ENCODE measurements at places on chromosomes 7 and 10. TPM values are rescaled to one million over a fixed set of nuclear protein-coding genes. Genes with fewer than 3 reads are reported as not detected.

DNA sequence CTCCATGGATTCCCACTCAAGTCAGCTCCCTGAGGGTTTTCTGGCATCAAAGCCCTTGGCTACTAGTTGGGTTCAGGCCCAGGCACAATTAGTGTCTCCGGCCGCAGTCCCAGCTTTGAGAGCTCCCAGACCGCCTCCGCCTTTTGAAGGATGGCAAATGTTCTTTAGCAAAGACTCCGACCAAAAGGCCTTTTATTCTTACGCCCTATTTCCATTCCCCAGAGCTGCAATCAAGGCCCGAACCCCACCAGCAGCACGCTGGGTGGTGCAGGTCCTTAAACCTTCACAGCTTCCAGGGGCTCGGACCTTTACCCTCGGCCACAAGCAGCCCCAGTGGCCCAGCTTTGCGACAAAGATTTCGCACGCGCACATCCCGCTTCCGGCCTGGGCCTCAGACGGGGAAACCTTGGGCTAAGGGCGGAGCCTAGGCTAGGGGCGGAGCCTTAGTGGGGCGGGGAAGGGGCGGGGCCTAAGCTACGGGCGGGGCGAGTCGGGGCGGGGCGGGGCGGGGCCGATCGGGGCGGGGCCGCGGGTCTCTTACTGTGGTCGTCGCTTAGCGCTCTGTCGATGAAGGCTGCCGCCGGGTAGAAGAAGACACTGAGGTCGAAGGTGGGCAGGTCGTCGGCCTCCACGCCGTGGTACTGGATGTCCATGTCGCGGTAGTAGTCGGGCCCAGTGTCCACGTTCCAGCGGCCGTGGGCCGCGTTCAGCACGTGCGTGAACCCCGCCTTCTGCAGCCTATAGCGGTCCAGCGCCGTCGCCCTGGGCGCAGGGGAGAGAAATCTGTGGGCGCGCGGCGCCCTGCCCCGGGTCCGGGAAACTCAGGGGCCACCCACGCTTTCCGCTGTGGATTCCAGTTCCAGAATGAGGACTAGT is 68.0 kb upstream of the SAMD8 start:
- DNase-seq: no peak

SPAM1 gene
- not detected for total RNA-seq

ZNF25 gene
- 17.4 TPM for total RNA-seq

DNA sequence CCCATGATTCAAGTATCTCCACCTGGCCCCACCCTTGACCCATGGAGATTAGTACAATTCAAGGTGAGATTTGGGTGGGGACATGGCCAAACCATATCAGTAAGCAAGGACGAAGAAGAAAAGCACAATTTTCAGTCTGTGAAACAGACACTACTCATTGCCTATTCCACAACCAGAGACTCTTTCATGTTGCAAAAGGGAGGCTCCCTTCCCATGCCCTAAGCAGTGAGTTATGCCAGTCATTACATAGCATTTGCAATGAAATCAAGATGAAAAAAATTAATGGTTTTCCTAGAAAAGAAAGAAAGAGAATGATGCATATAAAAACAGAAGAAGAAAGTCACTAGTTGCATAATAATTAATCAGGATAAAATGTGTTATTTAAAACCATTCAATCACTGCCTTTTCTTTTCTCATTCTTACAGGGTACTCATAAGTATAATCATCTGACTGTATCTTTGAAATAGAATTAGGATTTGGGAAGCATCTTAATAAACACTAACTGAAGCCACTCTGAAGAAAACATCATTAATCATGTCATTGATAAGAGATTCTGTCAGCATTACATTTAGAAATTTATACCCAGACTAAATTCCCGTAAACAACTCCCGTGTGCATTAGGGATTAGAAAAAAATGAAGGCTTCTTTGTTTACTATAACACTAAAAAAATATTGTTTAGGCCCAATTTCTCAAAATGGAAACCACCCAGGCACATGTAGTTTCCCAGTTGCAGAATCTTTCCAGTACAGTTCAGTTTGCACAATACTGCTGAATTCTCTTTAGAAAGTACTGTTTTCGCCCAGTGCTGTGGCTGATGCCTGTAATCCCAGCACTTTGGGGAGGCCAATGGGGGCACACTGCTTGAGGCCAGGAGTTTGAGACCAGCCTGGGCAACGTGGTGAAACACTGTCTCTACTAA is 9.1 kb downstream of the PRPS1L1 start:
- no peak for DNase-seq

DNA sequence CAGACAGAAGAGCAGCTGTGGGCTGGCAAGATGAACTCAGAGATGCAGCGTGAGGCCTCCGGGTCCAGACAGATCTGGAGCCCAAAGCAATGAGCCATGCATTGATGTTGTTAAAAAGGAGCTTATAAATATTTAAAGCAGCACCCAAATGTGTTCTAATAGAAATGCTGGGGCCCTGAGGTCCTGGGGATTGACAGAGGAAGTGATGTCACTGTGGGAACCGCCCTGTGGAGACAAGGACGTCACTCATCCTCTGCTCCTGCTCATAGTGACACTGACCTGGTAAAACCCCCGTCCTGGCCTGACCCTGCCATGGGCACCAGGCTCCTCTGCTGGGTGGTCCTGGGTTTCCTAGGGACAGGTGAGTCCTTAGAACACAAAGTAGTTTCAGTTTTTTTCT is 197.0 kb upstream of the PRSS58 start:
- no peak for DNase-seq

DNA sequence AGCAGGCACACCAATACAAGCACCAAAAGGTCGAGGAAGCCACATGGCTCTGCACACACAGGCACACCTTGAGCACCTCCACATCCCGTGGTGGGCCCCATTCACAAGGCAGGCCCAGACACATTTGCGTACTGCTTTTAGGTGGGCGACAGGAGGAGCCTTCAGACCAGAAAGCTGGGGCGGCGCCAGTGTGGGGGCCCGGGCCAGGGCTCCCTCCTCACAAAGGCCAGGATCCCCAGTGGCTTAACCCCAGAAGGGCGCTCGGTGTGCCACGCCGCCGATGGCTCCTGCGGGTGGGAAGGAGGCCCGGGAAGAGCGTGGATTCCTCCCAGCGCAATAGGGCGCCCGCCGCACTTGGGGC is 2.8 kb upstream of the SMARCD3 start:
- no peak for DNase-seq

ANXA8 gene
- not detected for total RNA-seq

DNA sequence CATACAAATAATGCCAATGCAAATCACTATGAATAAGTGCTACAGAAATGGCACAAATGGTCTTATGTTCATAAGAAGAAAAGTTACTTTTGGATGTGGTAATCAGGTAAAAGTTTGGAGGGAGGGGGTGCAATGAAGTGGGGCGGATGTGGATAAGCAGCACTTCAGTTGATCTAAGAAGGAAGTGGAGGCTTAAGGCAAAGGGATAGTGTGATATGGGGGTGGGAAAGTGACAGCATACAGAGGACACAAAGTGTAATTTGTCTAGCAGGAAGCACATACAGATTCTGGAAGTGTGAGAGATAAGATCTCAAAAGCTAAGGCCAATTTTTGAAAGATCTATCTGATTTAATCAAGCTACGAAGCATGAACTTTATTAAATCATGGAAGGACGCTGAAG is 6.3 kb downstream of the BET1 start:
- DNase-seq: no peak
